Activated gamma-delta T cell treated with anti-CD3 and anti-CD28 coated beads, Interleukin-2, amount 50 U/mL, for 16 hours (primary cell): ENCODE measurements at places on chromosomes 5 and 9.

GRCh38 chr5:343461-344401, 22.2 kb downstream of the AHRR start:
- no peak for DNase-seq

DNA sequence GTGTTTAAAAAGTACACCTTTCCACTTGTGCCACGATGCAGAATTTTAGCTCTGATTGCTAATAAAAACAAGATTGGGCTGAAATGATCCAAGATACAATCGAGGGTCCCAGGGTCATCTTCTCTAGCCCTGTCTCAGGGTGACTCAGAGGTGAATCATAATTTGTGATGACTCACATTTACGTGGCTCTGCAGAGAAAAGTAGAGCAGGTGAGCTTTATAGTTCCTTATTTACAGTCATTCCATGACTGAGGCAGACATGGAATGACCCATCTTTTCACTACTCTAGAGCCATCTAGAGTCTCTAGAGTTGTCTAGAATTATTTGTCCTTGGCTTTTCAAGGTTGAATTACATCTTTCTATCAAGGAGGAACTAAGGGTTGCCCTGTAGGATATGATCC, 155.2 kb downstream of the GAS1 start:
- DNase-seq, result no peak

- no peak for DNase-seq
These were observed 110.1 kb upstream of the MAP3K1 start for GRCh38 chr5:56705217-56705616.

GRCh38 chr5:96293966-96294883, 138.8 kb downstream of the PCSK1 start:
- no peak for DNase-seq

- no peak for DNase-seq
These were observed 13.8 kb downstream of the ICE1 start for GRCh38 chr5:5436203-5436760.

- peak; percentile 37 for DNase-seq
These were observed 1.4 kb downstream of the CHD1 start for GRCh38 chr5:98927242-98927988.

- DNase-seq, result no peak
These were observed 3.6 kb upstream of the NR5A1 start for GRCh38 chr9:124510650-124511425.

GRCh38 chr9:13809401-13809800, 504.5 kb downstream of the NFIB start:
- DNase-seq, result no peak

DNA sequence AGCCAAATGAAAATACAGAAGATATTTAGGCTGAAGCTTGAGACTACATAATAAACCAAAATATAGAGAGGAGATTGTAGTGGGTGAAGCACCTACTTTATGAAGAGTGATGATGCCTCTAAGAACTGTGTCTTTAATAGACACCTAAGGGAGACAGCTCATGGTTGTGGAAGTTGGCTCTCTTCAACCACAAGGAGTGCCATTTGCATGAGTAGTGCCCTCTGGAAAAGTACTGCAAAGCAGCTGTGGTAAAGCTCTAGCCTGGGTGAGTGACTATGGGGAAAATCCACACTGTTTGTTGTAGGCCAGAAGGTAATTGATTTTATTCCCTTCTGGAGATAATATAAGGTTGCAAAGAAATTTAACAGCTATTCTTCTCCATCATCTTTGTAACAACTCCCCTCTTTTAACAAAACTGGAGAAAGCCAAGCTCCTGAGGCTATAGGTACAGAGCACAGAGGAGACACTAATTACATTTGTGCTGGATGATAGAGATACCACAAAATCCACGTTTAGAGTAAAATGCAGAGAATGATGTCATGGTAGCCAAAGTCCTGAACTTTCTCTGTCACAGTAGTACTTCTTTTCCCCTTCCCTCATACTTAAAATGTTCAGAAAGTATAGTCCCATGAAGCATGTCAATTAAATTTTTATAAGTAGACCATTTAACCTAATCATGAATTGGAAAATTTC, 122.8 kb downstream of the STARD4 start:
- DNase-seq, result no peak

DNA sequence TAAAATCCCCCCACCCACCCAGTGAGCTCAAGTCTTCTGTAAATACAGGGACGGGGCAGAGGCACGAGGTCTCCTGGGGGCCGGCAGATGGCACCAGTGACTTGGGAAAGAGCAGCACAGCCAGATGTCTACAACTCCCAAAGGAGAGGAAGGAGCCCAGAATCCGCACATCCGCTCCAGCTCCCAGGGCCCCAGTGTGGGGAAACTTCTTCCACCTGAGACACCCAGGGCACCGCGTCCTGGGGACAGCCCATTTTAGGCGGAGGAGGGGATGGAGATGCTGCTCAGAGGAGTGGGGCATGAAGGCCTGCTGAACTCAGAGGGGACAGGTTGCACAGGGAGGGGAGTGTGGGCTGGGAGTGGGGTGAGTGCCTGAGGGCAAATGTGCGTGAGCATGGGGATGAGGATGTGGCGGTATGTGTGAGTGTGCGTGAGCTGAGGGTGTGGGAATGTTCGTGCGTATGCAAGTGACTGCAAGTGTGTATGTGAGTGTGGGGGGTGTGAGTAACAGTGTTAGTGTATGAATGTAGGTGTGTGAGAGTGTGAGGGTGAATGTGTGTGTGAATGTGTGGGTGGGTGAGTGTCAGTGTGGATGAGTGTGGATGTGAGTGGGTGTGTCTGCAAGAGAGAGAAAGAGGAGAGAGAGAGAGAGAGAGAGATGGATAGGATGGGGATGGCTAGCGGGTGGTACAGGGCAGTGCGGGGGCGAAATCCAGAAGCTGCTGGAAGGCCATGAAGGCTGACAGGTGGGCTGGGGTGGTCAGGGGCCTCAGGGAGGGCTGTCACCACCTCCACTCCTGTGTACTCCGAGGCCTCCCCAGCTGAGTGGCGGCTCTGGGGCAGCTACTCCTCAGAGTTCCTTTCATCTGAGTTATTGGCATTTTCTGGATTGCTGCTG, 63.5 kb downstream of the DUSP1 start:
- DNase-seq, result no peak

DNA sequence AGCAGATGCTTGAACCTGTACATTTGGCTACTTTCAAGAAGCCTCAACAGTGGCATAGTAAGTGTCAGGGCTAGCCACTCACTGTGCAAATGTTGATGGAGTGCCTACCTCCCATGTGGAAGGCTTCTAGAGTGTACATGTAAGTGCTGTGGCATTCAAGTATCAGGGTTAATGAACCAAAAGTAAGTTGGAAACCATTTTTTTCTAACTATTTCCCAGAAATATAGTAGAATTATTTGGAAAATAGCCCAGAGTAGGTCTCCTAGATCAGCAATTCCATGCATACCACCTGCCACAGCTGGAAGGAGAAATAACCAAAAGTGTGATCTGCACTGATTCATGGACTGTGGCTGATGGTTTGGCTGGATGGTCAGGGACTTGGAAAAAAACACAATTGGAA, 53.3 kb downstream of the FOXD1 start:
- DNase-seq, result no peak

DNA sequence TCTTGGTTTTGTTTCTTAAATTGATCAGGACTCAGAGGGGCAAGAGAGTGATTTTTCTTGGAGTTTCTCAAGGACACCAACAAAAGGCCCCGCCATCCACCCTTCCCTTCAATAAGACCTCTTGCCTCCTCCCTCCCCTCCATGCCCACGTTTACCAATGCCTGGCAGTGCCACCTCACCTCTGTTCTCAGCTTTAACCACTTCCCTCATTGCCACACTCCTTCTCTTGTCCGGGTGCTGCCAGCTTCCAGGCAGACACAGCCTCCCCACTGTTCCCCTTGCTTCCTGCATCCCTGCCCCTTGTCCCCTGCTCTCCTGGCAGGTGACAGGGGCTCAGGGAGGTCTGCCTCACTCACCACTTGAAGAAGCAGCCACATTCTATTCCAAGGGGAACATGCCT, 90.8 kb downstream of the LHX2 start:
- DNase-seq, result no peak

GRCh38 chr5:148949841-148950470, 112.9 kb downstream of the SH3TC2 start:
- DNase-seq, result no peak

DNA sequence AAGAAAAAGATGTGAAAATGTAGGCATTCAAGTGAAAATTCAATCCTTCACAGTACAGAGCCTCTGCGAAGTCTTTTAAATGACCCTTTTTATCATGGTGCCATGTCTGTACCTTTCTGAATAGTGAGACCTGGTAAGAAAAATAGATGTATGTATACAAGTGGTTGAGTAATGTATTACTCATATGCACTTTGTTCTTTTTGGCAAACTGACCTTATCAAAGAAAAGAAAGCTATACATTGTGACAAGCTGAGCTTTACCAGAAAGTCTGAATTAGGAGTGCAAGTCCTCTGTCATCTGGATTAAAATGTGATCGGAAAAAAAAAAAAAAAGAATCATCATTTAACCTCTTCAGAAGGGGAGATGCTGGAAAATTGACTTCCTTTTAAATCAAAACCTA, 356.4 kb upstream of the CCNH start:
- DNase-seq, result no peak

- DNase-seq, result no peak
These were observed 135.4 kb downstream of the WDR41 start for GRCh38 chr5:77356740-77357139.

- no peak for DNase-seq
These were observed 147.9 kb downstream of the PIP5K1B start for GRCh38 chr9:68852941-68853340.

- no peak for DNase-seq
These were observed 263.7 kb downstream of the RASEF start for GRCh38 chr9:82799286-82799685.

DNA sequence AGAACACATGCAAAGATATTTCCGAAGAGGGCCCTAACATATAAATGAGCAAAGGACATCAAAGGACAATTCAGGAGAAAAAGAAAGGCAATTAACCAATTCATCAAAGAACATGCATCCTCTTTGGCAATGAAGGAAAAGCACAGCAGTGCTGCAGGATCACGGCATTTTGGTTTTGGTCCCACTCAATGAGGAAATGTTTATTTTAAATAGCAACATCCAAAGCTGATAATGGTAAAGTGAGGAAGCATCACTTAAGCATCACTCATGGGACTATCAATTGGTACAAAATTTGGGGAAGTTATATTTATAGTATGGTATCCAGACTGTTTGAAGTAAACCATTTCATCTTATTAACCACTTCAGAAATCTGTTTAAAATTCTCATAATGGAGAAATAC, 5.5 kb upstream of the CXCL14 start:
- no peak for DNase-seq

GRCh38 chr9:82539146-82539545, 523.8 kb downstream of the RASEF start:
- DNase-seq, result no peak

- DNase-seq, result no peak
These were observed 55.3 kb downstream of the DAP start for GRCh38 chr5:10705747-10706146.

DNA sequence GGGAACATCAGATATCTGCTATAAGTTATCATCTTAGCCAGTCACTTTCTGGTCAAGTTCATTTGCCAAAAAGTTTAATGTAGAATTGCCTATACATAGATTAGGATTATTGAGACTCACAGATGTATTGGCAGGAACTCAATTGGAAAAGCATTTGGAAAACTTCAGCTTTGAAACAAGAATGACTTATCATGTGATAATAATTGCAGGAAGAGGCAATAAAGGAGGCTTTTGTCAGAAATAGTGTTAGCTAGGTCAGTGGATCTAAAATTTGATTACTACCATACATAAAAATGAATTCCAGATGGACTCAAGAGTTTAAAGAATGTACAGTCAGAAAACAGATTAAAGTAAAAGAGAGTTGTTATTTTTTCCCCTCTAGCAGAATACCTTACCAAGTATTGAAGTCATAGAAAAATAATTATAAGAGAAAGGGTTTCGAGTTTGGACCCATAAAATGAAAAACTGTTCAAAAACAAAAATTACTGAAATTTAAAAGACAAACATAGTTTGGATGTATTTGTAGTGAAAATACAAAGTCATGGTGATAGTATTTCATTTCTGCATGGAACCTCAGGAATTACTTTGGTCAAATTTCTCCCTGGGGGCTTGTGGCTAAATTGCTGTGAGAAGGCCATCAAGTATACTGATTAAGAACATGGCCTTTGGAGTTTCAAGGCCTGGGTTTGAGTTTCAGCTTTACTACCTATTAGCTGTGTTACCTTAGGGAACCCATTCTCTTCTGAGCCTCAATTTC, 159.9 kb downstream of the TMEM38B start:
- DNase-seq, result no peak

DNA sequence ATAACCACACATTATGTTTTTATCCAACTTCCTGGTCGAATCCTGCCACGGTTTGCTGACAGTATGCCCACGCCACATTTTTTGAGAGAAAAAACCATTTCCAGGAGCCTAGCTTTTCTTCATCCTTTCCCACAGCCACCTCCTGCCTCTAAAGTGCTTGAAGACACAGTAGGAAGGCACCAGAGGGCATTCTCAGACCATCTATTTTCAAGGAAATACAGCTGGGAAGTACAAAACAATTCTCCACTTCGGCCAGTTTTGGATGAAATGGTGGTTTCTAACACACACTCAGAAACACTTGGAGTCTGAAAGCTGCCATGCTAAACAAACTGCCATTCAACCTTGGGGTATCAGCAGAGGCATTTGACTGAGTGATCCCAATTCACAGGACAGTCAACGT, 86.3 kb upstream of the RPS23 start:
- no peak for DNase-seq

- no peak for DNase-seq
These were observed 377.1 kb downstream of the EFNA5 start for GRCh38 chr5:107293541-107294210.

DNA sequence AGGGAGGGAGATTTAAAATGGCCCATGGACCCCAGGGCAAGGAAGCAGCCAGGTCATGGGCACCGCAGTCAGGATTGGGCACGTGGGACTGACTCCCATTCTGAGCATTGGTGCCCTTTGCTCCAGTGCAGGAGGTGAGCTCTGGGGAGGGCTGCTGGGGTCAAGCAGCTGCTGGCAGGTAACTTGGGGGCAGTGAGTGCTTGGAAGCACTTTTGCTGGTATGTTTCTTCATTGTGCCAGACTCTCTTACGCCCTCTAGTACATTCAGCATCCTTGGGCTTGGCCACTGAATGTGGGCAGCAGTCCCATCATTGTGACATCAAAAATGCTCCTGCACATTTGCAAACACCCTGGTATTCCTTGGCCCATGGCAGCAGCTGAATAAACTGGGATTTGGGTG, 32.7 kb downstream of the PRRC2B start:
- no peak for DNase-seq

DNA sequence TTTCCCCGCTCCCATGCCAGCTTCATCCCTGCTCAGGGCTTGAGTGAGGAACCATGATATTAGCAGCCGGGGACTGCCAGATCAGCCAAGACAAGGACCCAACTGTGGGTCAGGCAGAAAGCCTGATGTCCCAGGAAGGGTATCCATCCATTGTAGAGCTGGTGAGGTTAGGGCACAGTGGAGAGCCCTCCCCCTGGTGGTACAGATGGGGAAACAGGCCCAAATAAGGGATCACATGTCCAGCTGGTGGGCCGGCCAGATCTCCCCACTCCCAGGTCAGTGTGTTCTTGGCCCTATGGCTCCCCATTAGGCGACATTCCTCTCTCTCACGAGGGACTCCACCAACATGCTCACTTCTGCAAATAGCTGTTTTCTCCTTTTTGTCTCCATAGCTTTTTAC, 9.0 kb downstream of the CDX1 start:
- DNase-seq, result no peak

- DNase-seq, result no peak
These were observed 65.9 kb upstream of the HTR4 start for GRCh38 chr5:148720257-148720656.

- no peak for DNase-seq
These were observed 37.7 kb downstream of the ARRDC3 start for GRCh38 chr5:91345461-91345860.

GRCh38 chr5:126477294-126478117, 54.3 kb downstream of the GRAMD2B start:
- DNase-seq, result no peak
